ENCODE measurements at places on chromosomes 4 and X.

DNA sequence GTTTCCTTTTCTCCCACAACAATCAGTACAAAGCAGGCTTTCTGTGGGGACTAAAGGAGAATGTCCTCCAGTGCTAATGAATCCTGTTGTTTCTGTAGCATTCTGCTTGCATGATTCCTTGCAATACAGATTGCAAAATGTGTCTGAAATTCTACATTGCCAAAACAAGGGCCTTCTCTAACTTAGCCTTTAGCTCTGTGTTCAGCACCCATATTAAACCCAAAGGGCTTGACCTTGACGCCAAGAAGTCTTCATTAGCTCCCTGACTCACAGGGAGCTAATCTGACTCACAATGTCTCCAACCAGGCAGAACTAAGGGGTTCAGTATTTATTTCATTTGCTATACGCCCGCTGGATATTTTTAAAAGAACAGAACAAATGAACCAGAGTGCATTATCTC is 241.4 kb upstream of the CLNK start:
- DNase-seq = peak; percentile 84

- no peak for DNase-seq
Observed at GRCh38 chr4:86688026-86688425, 93.9 kb downstream of the PTPN13 start.

DNA sequence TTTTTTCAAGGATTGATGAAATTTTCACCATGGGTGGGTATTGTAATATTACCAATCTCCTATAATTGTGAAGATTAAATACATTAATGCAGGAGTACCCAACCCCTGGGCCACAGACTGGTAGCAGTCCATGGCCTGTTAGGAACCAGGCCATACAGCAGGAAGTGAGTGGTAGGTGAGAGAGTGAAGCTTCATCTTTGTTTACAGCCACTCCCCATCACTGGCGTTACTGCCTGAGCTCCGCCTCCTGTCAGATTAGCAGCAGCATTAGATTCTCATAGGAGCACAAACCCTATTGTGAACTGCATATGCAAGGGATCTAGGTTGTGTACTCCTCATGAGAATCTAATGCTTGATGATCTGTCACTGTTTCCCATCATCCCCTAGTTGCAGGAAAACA is 15.1 kb downstream of the RAPGEF2 start:
- no peak for DNase-seq

DNA sequence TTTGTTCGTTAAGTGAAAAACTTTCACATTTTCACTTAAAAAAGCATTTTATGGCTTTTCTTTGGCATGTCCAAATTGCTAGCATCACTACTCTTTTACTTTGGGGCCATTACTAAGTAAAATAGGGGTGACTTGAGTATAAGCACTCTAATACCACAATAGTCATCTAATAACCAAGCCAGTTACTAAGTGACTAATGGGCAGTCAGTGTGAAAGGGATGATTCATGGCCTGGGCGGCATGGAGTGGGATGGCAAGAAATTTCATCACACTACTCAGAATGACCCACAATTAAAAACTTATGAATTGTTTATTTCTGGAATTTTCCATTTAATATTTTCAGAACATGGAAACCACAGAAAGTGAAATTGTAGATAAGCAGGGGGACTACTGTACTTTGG is 60.9 kb downstream of the BMP15 start:
- no peak for DNase-seq

DNA sequence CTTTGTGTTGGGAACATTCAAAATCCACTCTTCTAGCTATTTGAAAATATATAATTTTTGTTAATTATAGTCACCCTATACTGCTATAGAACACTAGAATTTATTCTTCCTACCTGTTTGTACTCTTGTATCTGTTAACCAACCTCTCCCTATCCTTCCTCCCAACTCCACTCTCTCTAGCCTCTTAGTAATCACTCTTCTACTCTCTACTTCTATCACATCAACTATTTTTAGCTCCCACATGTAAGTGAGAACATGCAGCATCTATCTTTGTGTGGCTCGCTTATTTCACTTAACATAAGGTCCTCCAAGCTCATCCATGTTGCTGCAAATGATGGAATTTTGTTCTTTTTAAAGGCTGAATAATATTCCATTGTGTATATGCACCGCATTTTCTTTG is 537.3 kb downstream of the MID1IP1 start:
- no peak for DNase-seq

GRCh38 chrX:24317567-24317966 is 3.7 kb upstream of the SUPT20HL2 start:
- no peak for DNase-seq

DNA sequence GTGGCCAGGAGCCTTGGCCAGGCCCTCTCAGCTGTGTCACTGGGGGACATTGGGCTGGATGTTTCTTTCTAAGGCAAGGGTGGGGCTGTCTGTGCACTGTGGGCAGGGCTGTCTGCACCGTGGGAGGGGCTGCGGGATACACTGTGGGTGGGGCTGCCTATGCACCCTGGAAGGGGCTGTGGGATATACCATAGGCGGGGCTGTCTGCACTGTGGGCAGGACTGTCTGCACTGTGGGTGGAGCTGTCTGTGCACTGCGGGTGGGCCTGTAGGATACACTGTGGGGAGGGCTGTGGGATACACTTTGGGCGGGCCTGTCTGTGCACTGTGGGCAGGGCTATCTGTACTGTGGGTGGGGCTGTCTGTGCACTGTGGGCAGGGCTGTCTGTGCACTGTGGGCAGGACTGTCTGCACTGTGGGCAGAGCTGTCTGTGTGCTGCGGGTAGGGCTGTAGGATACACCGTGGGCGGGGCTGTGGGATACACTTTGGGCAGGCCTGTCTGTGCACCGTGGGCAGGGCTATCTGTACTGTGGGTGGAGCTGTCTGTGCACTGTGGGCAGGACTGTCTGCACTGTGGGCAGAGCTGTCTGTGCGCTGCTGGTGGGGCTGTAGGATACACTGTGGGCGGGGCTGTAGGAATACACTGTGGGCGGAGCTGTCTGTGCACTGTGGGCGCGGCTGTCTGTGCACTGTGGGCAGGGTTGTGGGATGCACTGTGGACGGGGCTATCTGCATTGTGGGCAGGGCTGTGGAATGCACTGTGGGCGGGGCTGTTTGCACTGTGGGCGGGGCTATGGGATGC is 31.1 kb downstream of the ACOX3 start:
- peak; percentile 19 for DNase-seq

DNA sequence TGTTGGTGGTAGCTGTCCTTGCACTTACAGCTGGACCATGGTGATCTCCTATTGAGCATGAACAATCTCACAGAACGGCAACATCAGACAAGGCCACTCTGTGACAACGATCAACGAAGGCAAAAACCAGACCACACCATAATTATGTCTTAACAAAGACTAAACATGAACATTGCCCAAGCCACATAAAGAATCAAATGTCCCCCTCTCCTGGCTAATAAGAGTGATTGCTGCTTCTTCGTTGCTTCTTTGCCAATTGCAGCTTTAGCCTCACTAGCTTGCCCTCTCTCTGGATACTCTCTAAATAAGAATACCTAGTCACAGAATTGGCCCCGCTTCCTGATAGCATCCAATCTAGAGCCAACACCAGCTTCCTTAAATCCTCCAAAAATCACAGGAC is 41.5 kb upstream of the PGRMC1 start:
- no peak for DNase-seq
